ENCODE measurements at places on chromosomes 1 and 21.

DNA sequence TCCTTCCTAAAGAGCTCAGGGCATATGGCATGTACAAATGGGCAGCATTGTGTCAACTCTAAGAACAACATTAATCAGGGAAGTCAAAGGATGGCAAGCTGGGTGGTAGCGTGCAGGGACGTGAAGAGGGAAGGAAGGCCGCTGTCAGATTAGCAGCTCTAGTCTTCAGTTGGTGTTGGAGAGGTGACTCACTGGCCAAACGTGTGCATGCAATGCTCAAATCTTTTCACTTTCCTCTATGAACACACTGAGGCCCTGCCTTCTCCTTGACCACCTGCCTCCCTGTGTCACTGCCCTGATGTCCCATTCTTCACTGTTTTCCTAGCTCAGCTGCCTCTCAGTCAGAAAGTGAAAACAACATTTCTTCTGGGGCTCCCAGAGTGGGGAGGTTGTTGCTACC, 5.9 kb upstream of the PIGR start:
- no peak for DNase-seq

- no peak for DNase-seq
These were observed 169.5 kb downstream of the VAV3 start for GRCh38 chr1:107795441-107795840.

GRCh38 chr1:170077926-170078325, 3.4 kb upstream of the KIFAP3 start:
- DNase-seq, result no peak

- no peak for DNase-seq
These were observed 15.9 kb downstream of the H3-3A start for GRCh38 chr1:226078374-226078773.

- no peak for DNase-seq
These were observed 58.8 kb upstream of the SPATA6 start for GRCh38 chr1:48530727-48531351.

GRCh38 chr1:6800745-6801144, 15.5 kb downstream of the CAMTA1 start:
- no peak for DNase-seq

DNA sequence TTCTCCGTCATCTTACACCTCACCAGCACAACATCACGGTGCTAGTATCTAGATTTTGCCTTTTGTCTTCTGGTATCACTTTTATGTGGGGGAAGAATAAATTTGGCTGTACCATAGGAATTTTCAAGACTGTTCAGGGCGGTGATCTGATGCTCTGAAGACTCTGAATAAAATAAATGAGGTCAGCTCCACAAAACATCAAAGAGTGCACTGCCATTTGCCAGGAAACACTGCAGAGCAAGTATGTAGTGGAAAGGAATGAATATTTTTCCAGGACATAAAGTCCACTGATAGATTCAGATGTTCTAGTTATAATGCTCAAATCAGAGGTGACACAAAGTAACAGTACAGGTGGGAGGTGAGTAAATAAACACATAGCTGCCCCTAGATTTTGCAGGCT, 56.3 kb downstream of the ZP4 start:
- DNase-seq, result no peak

Data from HS-5 (cell line).